GF-D8 (cell line): ENCODE measurements at places on chromosomes 16 and 17.

GRCh38 chr17:59093702-59094231 is 12.9 kb downstream of the TRIM37 start:
- DNase-seq, result no peak

GRCh38 chr17:39867880-39868553 is at the start of gene ZPBP2:
Gene ZPBP2, plus strand, starts transcription at chr17:39868202. Its CDS starts 153 bp downstream, at chr17:39868355.
- DNase-seq, result no peak

DNA sequence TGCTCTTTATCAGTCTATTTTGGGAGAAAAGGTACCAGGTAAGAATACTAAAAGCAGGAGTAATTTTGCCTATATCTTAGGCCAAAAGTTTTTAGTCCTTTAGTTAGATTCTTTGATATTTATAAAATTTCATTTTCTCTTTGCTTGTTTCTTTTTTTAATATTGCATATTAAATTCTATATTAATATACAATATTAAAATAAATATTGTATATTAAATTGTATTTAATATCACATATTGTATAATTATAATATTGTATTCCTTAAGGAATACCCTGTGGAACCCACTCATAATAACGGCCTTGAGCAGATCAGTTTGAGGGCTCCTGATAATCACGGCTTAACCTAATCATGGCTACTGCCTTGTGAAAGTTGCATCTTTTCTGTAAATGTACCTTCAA is 1.9 kb downstream of the CEP95 start:
- no peak for DNase-seq

DNA sequence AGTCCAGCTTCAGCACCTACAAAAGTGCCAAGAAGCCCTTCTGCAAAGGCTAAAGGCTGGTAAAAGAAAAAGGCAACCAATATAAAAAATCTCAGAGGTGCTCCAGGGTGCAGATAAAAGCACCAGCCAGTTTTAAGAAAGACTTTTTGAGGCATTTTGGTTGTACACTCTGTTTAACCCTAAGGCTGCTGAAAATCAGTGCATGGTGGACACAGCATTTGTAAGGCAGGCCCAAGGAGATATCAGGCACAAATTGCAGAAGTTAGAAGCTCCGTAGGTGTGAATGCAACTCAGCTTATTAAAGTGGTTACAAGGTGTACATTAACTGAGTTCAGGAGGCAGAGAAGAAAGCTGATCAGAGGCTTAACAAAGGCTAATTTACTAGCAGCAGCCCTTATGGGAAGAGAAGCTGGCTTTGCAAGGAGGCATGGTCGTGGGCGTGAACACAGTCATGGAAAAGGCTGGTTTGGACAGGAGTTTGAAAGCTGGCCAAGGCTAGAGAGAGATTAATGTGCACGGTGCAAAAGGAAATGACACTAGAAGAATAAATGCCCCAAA is 21.1 kb downstream of the ACSM1 start:
- peak; percentile 38 for DNase-seq

GRCh38 chr17:75875182-75875939 is 3.0 kb downstream of the TRIM47 start:
- DNase-seq, result no peak

- no peak for DNase-seq
Measured at GRCh38 chr17:42429726-42430447, 6.8 kb upstream of the CAVIN1 start.

- DNase-seq, result no peak
Measured at GRCh38 chr17:68389041-68389440, 68.3 kb downstream of the WIPI1 start.

DNA sequence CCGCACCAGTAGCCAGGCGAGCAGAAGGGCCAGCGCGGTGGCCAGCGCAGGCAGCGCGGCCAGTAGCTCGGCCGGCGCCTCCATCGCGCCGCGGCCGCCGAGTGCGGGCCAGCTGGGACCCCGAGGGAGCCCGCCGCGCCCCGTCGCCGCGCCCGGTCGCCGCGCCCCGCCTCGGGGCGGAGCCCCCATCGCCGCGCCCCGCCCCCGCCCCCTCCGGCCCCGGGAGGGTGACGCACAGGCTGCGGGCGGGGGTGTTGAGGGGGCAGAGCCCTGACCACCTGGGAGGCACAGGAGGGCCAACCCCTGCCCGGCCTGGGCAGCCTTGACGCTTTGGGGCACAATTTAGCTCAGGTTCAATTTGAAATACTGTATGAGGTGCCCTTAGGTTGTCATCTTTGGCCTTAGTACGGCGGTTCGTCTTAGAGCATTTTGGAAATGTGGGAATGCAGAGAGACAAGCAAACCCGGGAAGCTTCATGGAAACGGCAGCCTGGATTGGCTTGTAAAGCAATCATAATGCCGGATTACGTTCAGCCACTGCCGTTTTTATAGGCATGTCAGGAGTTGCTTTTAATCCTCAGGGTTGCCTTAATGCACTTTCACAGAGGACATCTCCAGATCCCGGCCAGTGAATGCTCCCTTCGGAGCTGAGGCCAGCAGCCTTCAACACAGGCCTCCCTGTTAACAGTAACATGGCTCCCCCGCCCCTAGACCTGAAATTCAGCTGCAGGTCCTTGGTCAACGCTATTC is at the start of gene MXRA7:
Gene MXRA7, minus strand, starts transcription at position 103 of the 749 bp plus-strand sequence. Its CDS starts 19 bp downstream, at position 84.
- no peak for DNase-seq

GRCh38 chr17:74715144-74715543 is 2.4 kb upstream of the CD300LF start:
- DNase-seq, result no peak

DNA sequence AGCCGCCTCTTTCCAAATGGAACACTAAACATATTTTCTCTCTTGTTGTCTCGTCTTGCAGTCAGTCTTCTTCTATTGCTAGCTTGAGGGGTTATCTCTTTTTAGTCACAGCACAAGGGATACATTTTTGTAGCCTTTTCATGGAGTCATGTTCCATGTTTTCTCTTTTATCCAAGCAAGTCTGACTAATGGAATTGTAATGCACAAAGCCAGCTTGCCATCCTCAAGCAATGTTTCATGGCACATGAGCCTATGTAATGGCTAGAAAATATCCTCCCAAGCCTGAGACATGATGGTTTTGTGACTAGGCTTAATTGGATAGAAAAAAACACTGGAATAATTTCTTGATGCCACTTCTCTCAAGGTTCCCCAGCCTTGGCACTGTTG is 414.6 kb upstream of the GOT2 start:
- DNase-seq, result no peak

GRCh38 chr17:55770196-55770870 is 19.5 kb downstream of the PCTP start:
- DNase-seq, result peak; percentile 19

DNA sequence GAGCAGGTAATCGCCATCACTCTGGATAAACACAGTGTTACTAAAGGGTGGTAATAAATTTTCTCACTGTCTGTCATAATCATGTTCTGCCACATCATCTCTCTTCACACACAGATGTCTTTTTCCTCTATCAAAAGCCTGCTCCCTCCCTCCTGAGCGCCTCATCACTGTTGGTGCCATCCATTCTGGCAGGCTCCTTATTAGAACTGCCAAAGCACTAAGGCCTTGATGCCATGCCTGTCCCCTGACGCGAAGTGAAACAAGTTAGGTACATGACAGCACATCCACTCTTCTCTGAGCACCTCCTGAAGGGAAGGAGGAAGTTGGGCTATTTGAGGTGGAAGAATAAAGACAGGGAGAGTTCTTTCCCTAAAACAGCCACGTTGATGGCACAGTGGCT is 38.2 kb upstream of the AXIN2 start:
- no peak for DNase-seq

DNA sequence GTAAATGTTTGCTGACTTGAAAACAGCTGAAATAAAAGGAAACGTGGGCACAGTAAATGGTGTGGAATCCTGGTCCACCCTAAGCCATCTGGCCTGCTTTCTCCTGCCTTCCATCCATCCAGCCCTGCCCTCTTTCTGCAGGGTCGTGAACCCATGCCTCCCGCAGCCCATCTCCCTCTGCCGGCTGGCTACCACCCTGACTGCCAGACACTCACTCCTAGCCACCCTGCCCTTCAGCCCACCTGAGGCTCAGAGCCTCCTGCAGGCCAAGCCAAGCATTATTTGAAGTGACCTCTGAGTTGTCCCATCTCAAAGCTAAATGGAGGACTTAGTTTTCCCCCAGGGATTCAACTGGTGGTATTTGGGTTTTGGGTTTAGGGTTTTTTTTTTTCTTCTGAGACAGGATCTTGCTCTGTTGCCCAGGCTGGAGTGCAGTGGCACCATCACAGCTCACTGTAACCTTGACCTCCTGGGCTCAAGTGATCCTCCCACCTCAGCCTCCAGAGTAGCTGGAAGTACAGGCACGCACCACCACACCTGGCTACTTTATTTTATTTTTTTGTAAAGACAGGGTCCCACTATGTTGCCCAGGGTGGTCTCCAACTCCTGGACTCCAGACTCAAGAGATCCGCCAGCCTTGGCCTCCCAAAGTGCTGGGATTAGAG is 8.4 kb downstream of the ZDHHC1 start:
- DNase-seq, result no peak

DNA sequence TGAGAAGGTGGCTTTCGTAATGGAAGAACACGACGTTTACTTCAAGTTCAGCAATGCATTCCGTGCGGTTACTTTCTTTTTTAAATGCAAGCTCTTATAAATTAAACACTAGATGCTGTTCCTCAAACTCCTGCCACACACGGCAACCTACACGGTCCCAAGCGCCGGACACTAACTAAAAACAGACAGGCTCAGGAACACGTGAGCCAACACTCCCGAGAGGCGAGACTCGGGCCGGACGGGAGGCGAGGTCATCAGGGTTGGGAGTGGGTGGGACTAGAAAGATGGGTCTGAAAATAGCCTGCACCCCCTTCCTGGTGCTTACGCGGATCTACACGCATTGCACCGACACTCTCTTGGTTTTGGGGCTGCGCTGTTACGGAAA is 6.4 kb downstream of the CLCN7 start:
- no peak for DNase-seq

- no peak for DNase-seq
Measured at GRCh38 chr16:81241706-81242105, 3.2 kb downstream of the BCO1 start.

- DNase-seq, result no peak
Measured at GRCh38 chr16:53191413-53191812, 136.6 kb downstream of the CHD9 start.

DNA sequence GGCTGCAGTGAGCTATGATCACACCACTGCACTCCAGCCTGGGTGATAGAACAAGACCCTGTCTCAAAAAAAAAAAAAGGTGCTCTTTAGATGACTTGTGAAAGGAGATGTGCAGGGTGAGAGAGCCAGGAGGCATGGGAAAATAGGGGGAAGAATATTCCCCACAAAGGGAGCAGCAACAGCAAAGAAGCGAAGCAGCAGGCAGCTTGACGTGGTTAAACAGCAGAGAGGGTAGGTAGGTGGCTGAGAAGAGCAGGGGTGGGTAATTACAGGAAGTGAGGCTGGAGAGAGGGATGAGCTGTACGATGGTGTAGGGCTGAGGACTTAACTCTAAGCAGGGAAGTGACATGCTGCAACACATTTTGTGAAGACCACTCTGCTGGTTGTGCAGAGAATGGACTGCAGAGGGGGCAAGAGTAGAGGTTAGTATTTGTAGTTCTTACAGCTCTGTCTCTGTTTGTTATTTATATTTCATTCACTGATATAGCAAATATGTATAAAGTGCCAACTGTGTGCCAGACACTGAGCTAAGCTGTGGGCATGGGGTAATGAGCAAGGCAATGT is 1.6 kb downstream of the HEATR3 start:
- DNase-seq, result peak; percentile 25

DNA sequence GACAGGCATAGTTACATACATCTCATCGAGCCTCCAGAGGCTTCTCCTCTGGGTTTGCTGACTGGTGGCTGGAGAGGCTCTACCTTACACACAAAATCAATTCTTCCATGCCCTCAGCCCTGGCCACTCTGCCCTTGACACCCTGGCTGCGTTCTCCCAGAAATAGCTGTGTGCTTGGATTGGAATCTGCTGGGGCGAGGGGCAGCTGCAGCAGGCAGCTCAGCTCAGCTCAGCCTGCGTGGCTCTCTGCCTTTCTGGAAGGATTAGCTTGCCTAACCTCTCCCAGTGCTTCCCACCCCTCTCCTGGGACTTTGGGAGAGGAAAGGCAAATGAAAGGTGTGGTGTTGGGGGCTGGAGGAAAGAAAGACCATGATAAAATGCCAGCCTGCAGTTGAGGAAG is 216.1 kb downstream of the ENGASE start:
- DNase-seq, result no peak

- no peak for DNase-seq
Measured at GRCh38 chr16:68645494-68646388, 631 bp downstream of the CDH3 start.

DNA sequence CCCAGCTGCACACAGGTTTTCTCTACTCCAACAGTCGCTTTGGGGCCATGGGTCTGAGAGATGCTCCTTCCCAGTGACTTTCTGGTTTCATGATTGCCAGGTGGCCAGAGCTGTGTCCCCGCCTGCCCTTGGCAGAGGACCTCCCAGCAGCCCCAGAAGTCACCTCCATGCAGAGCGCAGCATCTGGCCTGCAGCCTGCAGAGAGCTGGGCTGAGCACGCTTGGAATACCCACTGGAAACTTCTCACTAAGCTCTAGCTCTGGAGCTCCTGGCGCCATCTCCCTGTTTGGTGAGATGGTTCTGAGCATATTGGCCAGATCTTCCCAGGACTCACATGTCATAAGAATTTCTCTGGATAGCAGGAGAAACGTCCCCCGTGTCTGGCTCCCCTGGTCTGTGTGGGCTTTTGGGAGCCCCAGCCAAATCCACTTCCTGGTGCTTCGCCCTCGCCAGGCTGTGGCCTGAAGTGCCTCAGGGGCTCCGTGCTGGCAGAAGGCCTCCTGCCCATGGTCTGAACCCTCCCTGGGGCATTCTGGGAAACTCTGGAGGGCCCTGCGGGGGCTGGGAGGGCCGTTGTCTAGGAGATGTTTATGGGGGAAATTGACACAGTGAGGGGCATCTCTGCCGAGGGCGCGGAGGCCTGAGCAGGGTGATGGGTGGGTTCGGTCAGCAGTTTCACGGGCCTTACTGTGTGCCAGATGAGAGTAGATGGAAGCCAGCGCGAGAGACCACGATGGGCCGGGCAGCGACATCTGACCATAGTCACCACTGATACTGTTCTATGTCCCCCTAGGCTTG is 73.2 kb upstream of the CIBAR2 start:
- no peak for DNase-seq

- DNase-seq, result no peak
Measured at GRCh38 chr17:77529328-77529650, 388.5 kb downstream of the SEC14L1 start.

- no peak for DNase-seq
Measured at GRCh38 chr17:78925662-78926555, 722 bp upstream of the TIMP2 start.

- DNase-seq, result no peak
Measured at GRCh38 chr16:12541672-12542071, 262.0 kb downstream of the CPPED1 start.

DNA sequence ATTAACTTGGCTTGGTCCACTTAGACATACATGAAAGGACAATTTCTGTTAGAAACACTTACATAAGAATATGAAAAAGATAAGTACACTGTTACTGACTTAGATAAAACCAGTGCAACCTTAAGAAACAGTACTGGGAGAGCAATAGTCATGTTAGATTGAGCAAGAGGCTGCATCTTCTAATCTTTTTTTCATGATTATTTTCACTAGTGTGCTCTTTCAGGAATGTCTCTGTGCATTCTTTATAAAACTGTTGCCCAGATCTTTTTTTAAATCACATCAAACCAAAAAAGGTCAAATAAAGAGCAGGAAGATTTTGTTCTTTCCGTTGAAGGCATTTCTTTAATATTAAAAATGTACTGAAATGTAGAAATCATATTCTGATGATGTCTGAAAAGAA is 100.7 kb upstream of the AXIN2 start:
- no peak for DNase-seq

- DNase-seq, result no peak
Measured at GRCh38 chr17:44661835-44662234, 5.6 kb downstream of the MEIOC start.

- peak; percentile 11 for DNase-seq
Measured at GRCh38 chr17:29760279-29761039, 137.7 kb upstream of the CORO6 start.
